ENCODE measurements at places on chromosomes 6 and 20. TPM values are rescaled to one million over a fixed set of nuclear protein-coding genes. Genes with fewer than 3 reads are reported as not detected.
A peak's percentile ranks its signal among the peaks of the same experiment; 100 is the strongest.

Gene SALL4
- total RNA-seq, result 0.02 TPM

Gene SLC13A3
- not detected for total RNA-seq

Gene UBD
- not detected for total RNA-seq

DNA sequence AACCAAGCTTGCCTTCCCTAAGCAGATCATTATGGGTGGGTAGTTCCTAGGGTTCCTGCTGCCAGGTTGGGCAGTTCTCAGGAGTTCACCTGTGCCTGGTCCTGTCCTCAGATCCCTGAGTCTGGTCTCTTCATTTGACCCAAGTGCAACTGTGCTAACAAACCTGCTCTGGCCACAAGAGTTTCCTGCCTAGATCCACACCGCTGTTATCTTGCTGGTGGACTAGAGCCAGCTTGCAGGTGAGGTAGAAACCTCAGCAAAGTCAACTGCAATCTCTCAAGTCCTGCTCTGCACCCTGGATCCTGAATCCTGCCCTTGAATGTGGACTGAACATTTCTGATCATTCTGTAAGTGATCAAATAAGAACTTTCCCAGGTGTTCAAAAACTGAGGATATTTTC is 191.8 kb upstream of the LRFN2 start:
- DNase-seq, result no peak

- DNase-seq, result no peak
Measured at GRCh38 chr6:109702791-109703190, 11.7 kb downstream of the FIG4 start.

DNA sequence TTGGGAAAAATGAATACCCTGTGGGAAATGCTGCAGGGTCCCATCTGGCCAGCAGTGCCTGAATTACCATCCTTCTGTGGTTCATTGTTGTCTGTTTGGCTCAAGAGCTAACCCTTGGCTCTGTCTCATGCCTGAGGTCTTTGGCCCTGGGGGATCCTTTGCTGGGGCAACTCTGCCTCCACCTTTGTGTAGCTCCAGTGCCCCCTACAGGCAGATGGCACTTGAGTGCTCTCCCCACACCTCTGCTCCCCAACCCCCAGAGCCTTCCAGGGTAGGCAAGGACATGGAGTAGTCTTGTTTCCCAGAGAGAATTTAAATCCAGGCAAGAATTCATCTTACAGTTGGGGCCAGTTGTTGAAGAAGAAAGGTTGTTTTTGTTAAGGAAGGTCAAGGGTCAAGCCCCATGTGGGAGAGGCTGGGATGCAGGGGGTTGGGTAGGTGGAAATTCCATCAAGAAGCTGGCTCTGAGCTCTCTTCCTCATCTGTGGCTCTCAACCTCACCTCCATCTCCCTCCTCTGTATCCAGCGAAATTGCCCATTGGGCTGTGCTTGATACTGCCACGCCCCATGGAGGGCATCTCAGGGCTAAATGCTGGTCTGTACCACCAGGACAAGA is 44.2 kb downstream of the ZNF831 start:
- peak; percentile 11 for DNase-seq

GRCh38 chr6:134046054-134046453 is 6.4 kb downstream of the SLC2A12 start:
- DNase-seq, result peak; percentile 28

DNA sequence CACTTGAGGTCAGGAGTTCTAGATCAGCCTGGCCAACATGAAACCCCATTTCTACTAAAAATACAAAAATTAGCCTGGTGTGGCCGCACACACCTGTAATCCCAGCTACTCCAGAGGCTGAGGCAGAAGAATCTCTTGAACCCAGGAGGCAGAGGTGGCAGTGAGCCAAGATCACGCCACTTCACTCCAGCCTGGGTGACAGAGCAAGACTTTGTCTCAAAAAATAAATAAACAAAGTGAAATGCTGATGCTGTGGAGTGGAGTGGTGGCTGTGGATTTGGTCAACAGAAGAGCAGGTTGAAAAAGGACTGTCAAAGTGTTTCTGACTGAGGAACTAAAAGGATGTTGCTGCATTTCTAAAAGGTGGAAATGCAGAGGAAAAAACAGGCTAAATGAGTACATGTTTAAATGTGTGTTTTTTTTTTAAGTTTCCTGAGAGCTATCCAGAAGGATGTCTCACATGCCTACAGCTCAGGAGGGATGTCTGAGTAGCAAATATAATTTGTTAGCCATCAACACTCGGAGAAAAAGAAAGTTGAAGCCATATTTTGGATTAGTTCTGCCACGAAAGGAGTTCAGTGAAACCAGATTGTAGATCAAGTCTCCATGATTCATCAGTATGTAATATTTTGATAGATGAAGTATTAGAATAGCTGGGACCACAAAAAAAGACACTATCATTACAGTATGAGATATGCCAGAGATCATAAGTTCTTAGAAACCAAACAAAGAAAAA is 621.1 kb upstream of the ADGRB3 start:
- no peak for DNase-seq

DNA sequence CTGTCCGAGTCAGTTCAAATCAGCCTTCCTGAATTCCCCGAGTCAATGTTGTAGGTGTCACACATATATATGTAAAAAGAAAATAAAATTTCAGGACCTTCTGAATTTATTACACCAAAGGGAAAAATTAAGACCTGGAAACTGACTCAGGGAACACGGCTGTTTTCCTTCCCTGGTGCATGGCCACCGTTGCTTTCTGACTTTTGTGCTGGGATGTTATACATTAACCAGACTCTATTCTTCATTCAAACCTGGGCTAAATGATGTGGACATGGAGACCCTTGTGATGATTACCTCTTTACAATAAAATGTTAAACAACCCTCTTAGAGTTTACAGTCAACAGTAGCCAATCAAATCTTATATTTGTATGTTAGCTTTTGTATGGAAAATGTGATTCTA is 51.4 kb upstream of the PLEKHG1 start:
- DNase-seq, result no peak

DNA sequence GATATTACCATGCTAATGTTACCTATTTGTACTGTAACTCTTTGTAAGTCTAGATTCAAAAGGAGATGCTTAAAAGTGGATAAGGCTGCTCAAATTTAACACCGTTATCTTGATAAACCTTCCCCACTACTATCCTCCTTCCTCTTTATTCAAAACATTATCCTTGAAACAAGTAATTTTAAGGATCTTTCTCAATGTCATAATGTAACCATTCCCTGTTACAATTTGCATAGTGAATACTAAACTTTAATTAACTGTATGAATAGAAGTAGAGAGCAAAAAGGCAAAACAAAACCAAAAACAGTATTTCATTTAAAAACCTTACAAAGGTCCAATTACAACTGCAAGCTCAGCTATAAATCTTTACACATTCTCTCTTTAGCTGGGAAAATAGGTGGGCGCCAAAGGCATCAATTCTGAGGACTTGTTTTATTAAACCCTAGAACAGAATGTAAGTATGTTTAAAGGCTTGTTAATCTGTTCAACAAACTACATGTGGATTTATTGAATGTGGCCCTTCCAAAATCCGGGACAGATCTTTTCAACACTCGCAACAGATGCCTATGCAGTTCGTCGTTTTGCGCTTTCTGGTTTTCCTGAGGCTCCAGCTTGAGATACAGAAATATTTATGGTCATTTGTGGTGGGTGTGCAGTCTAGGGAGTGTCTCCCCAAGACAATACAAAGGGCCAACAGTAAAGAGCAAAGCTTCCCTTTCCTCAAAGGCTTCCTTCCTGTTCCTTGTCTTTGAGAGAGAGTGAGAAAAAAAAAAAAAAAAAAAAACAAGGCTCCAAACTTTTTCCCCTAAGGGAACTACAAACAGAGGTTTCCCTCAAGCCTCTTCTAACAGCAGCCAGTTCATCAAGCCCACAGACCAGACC is 15.1 kb downstream of the KIF13A start:
- DNase-seq, result no peak

DNA sequence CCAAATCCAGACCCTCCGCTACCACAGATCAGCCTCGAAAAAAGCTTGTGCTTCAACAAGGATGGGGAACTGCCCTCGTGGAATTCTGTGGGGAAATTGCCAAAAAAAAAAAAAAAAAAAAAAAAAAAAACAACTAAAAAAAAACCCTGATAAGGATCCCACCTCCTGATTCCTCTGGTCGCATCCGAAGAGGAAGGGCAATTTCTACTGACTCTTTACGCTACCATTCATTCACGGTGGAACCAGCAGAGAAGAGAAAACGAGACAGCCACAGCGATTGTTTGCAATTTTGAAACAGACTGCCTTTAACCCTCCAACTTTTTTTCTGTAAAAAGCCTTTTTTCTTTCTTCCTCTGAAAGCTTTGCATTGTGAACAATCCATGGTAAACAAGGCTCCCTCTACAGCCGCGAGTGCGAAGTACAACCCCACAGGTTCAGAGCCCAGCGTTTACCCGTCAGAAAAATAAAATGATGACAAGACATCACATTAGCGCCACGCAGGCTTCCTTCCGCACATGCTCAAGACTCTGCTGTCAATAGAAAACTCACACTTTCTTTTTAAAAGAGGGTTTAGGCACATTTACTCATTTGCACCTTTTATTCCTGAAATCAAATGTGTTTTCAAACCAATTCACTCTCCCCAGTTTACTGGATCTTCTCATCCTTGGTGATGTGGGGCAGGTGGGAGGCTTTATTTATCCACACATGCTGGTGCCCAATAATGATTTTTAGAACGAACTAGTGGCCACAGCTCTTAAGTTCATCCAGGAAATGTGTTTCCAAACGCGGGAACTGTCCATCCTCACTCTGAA is 100.0 kb downstream of the NOL4L start:
- DNase-seq, result peak; percentile 77

- no peak for DNase-seq
Measured at GRCh38 chr20:49248301-49248700, 29.1 kb downstream of the DDX27 start.

DNA sequence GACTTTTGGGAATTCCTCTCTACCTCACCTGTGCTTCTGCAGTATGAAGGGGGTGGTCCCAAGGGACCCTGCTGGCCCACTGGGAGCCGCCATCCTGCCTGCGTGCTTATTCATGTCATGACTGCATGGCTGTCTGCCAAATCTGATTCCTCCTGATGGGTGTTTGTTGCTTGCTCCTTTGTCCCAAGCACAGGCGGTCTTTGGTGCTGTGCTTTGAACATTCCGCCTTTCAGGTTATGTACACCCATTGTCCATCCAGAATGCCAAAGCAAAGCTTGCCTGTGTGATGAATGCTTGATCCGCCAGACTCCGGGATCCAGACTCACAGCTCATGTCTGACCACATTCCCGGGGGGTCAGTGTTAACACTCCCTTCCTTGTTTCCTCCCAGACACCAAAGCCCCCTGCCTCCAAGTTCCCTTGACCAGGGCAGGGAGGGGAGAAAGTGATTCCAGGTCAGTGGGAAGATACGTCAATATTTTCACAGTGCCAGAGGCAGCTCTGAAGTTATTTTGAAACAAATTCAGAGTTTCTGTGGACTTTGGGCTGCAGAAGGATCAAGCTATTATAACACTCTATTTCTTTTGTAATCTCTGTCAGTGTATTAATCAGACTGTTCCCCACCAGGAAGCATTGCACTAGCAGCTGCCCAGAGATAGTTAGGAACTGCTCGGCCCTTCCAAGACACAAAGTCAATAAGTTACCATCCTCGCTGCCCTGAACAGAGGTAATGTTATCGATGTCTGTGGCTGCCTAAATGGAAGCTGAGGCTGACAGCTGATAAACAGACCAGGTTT is 9.5 kb downstream of the DAAM2 start:
- DNase-seq, result no peak

- no peak for DNase-seq
Measured at GRCh38 chr6:152575621-152576150, 61.5 kb downstream of the SYNE1 start.

DNA sequence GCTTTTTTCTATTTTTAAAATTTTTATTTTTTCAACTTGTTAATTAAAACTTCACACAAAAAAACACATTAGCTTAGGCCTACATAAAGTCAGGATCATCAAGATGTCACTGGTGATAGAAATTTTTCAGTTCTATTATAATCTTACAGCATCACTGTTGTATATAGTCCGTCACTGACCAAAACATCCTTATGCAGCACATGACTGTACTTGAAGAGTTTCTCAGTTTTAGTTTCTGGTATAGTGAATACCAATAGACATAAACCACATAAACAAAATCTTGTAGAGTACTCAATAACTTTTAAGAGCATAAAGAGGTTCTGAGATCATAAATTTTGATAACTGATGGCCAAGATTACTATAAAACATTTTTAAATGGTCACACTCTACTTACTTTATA is 71.8 kb downstream of the ASCC3 start:
- no peak for DNase-seq

DNA sequence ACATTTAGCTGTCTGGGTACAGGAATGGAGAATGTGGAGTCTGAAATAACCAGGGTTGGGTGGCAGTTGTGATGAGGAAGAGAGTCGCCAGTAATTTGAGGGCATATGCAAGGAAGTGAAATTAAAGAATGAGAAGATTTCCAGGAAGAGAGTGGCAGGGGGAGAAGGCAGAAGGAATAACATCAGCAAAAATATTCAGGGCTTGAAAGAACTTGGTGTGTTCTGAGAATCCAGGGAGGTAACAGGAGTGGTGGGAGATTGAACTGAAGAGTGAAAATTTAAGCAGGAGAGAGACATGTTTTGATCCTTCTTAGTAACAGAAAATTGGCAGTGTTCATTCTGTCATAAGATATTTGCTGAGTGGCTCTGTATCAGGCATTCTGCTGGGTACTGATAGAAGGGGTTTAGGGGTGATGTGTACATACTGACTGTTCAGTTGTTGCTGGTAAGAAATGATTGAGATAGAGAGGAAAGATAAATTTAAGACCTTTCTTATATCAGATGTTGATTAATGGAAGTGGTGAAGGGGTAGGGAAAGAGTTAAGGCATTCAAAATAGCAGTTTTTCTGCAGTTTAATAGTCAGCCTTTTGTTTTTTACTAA is 54.7 kb downstream of the PHF20 start:
- DNase-seq, result no peak

- DNase-seq, result no peak
Measured at GRCh38 chr6:137964876-137965275, 97.8 kb downstream of the TNFAIP3 start.

DNA sequence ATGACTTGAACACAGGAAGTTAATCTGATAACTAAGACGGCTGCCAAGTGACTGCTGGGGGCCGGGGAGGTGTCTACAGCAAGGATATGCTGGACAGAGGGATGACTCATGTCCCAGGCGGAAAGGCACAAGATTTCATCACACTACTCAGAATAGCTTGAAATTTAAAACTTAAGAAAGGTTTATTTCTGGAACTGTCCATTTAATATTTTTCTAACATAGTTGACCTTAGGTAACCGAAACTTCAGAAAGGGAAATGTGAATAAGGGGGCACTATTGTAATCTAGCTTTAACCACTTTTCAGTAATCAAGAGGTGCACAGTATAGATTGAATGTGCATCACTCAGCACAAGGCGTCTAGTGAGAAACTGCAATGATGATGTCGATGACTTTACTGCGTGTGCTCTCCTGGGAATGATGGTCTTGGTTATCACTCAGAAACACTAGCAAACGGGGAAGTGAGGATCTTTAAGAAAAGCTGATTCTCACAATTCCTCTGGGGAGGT is 171.5 kb downstream of the QKI start:
- DNase-seq, result peak; percentile 86

- no peak for DNase-seq
Measured at GRCh38 chr20:49819702-49820101, 7.1 kb downstream of the SLC9A8 start.

GRCh38 chr6:138371720-138372119 is 6.0 kb upstream of the SMIM28 start:
- no peak for DNase-seq

- no peak for DNase-seq
Measured at GRCh38 chr6:8420031-8420588, 15.2 kb downstream of the SLC35B3 start.

- no peak for DNase-seq
Measured at GRCh38 chr6:15658181-15658744, 4.6 kb downstream of the DTNBP1 start.
